NCI-H1436 (cell line): ENCODE measurements at places on chromosomes 5 and 9.

DNA sequence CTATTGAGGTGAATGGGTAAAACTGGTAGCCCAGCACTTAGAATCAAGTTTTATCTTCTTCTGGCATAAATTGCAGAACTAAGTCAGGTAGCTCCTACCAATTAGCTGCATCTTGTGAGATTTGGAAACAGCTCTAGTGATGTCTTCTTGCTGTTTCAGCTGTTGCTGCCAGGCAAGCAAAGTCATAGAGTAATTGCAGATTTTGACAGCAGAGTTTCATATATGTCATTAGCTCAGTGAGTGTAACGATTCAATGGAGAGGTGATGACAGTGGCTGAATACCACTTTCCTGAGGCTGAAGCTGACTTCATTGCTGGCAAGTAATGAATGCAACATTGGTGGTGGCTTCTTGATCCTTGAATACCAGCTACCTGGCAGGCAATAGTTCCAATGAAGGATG lies 1109.7 kb upstream of the CDH18 start:
- DNase-seq = no peak

- DNase-seq = no peak
Measured at GRCh38 chr9:133113163-133113948, 7.7 kb downstream of the RALGDS start.

DNA sequence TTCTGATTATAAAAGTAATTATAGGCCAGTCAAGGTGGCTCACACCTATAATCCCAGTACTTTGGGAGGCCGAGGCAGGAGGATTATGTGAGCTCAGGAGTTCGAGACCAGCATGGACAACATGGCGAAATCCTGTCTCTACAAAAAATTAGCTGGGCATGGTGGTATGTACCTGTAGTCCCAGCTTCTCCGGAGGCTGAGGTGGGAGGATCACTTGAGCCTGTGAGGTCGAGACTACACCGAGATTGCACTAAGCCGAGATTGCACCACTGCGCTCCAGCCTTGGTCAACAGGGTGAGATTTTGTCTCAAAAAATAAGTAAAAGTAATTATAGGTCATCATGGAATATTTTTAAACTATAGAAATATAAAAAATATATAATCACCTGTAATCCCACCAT lies 18.1 kb downstream of the IRF1 start:
- DNase-seq = no peak

- DNase-seq = no peak
Measured at GRCh38 chr5:115415143-115415491, 118.7 kb upstream of the CCDC112 start.

- no peak for DNase-seq
Measured at GRCh38 chr5:94267350-94267899, 351.0 kb downstream of the KIAA0825 start.

DNA sequence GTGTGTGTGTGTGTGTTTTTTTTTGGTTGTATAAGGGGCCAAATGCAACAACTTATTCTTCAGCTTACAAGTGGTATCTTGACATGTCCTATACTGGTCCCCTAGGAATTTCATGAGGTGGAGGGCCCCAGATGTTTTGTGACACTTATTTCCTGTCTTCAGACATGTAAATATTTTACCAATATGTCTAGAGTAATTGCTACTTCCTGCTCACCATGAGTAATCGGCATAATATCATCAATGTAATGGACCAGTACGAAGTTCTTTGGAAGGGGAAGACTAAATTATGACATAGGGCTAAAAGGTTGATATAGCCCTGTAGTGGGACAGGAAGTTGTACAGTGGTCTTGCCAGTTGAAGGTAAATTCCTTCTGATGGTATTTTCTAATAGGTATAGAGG lies 3.7 kb upstream of the OTULIN start:
- DNase-seq = no peak

DNA sequence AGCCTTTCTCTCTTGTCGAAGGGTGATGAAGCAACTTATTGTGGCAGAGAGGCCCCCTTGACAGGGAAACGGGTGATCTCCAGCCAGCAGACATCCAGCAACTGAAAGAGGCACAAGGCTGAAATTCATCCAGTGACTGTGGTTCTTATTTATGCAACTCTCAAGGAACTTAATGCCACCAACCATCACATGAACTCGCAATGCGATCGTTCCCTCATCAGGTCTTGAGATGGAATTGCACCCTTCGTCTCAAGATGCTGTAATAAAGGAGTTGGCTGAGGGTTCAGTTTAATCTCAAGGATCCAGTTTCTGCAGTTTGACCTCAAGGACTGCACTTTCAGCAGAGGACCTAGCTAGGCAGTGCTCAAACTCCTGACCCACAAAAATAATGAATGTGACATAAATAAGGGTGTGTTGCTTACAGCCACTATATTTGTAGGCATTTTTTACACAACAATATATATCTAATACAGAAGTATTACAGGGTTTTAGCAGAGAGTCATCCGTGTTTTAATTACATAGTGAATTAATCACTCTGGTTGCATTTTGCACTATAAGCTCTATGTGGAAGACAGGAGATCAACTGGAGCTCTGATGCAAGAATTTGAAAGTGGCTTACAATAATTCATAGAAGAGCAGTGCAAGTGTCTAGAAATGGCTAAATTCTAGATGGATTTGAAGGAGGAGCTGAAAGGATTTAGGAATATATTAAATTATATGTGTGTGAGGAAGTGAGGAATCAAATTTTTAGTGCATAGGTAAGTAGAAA lies 957.8 kb upstream of the CTNND2 start:
- DNase-seq = no peak

- DNase-seq = no peak
Measured at GRCh38 chr9:110807956-110808598, 139.5 kb downstream of the MUSK start.

GRCh38 chr9:81871695-81872094 lies 56.5 kb upstream of the SPATA31D4 start:
- no peak for DNase-seq

DNA sequence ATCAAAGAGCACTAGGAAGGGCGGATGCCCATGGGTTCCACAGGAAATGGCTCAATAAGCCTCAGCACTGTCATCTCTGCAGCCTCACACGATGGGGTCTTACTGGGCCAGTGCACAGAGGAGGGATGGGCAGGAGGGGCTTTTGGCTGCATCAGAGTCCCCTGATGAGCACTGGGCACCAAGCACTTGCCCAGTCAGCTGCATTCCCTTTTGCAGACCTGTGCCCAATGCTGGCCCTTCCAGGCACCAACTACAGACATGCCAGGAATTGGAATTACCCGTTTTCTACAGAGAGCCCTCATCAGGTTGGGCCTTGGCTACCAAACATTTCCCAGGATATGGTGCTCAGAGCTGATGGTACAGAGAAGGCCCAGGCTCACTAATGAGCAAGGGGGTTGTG lies 182.5 kb downstream of the HSPA4 start:
- no peak for DNase-seq

DNA sequence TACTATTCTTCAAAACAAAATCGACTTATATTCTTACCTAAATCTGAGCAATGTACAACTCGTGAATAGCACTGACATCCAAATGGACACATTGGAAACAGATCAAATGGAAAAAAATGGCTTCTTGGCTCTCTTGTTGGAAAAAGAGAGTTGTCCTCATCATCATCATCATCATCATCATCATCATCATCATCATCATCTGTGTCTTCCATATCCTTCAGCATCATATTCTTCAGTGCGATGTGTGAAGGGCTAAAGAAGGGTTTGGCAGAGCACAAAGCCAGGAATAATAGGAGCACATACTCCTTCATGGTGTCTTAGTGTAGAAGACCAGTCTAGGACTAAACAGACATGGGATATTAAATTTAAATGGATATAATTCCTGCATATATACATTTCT lies 7.7 kb downstream of the ASPN start:
- DNase-seq = no peak

GRCh38 chr5:147504535-147504934 lies 5.3 kb downstream of the DPYSL3 start:
- no peak for DNase-seq

DNA sequence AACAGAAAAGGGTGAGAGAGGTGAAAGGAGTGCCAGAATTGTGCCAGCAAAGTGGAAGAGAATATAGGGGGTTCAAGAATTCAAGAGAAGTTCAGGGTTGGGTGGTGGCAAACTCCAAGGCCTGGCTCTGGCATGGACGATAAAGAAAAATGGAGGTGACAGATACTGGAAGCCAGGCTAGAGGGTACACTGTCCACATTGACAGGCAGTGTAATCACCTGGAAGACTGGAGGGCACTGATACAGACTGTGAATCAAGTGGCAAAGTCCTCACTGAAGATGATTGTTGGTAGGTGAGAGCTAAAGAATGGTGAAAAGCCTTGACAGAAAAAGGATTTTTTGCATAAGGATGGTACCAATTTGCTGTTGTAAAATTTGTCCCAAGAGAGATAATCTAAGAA lies 7.1 kb downstream of the SAR1B start:
- DNase-seq = no peak

GRCh38 chr5:72137826-72138409 lies 30.6 kb downstream of the MAP1B start:
- DNase-seq = no peak

DNA sequence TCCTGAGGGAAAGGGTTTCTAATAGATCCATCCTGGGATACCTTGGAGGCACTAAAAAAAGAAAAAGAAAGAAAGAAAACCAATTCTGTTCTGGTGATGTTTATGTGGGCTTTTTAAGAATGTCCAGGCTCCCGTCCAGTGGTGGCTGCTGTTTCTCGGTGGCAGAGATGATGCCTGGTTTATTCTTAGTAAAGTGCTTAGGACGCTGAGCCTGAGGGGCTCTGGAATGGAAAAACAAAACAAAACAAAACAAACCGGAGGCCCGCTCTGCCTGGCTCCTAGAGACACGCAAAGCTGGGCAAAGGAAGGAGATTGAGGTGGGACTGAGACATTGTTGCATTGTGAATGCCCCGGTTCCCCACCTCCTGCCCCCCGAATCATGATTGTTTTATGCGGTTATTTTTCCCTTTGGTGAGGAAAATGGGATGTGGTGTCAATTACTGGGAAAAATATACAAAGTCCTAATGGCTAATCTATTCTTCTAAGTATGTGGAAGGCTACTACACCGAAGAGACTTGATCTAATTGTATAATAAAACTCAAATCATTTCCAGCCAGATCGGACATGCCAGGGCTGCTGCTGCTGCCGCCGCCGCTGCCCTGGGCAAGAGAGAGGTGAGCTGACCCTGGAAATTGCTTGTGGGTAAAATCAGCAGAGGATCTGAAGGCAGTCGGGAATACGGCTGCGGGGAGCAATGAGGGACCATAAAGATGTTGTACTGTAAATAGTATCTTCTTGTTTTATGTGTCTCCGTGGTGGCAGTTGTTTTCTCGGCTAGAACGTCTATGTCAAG lies 644.9 kb downstream of the CCDC171 start:
- DNase-seq = no peak

GRCh38 chr5:179804555-179804947 lies 2.1 kb downstream of the MGAT4B start:
- no peak for DNase-seq

DNA sequence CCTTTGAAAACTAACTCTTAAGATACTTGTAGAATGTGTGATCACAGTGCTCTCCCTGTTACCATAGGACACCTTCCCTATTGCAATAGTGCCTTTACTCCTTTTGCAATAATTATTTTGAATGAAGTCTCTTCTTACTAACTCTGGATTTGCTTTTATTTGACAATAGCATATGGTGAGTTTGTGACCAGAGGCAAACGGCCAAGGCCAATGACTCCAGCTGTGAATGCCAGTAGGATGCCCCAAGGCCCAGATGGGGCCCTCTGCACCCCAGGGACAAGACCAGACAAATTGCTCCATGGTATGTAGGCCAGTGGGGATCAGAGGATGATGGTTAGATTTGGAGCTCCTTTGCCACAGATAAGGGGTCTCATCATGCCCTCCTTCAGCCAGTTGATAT lies 116.9 kb downstream of the NPR3 start:
- no peak for DNase-seq

- DNase-seq = no peak
Measured at GRCh38 chr5:77167695-77168121, 42.8 kb upstream of the PDE8B start.

GRCh38 chr5:418162-419121 lies 24.5 kb upstream of the EXOC3 start:
- no peak for DNase-seq

- DNase-seq = no peak
Measured at GRCh38 chr5:174731214-174732035, 7.0 kb downstream of the MSX2 start.

DNA sequence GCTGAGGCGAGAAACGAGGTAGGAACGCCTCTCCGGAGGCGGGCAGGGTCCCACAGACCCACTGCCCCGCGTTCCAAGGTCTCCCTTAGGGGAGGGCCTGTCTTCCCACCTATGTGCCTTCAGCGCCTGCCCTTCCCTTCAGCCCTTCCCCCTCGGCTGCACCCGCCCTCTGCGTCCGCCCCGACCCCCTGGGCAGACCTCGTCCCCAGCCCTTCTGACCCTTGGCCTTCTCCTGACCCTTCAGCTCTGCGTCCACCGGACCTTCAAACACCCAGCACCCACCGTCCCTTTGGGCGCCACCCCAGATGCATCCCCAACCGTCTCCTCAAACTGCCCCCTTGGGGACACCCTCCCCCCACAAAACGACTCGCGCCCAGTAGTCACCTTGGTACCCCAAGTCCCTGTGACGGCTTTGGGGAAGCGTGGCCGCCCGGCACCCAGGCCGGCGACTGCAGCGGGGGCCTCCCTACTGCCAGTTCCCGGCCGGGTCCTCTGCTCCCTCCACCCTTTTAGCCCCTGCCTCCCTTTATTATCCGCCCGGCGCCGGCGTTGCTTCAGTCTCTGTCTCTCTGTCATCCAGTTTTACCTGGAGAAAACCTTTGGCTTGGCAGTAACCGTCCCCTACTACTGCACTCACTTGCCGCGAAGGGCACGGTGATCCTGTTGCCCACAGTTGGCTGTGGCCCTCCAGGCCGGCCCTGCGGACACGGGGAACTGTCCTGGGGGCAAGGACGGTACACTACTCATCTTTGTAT lies 421 bp downstream of the RUSC2 start:
- DNase-seq = no peak

DNA sequence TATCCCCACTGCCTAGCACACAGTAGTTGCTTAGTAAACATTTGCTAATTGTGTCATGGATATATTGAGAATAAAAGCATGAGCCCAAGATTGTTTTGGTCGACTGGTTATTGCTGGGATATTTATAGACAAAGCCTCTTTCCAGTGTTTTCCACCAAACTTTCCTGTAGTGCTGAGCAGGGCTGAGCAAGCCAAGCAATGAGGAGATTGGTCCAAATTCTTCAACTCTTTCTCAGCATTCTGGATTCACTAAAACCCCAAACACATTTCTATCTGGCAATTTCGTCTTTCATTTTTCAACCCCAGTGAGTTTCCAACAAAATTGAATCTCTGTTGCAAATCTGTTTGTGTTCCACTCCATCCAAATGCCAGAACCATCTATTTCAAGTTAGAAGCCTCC lies 31.9 kb upstream of the TARS1 start:
- DNase-seq = no peak

DNA sequence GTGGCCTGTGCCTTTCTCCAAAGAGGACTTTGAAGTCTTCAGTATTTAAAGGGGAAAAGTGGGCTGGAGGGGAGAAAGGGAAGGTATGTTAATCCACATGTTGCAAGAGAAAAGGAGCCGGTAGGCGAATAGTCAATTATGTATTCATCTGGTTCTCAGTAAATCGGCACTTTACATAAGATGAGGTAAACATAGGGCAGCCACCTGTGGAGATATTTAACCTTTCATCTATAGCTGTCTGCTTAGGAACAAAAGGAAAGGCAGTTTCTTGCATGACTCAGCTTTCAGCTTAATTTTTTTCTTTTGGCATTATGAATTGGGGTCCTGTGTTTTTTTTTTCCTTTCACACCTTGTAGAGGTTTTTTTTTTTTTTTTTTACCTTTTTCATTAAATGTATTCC lies 42.2 kb downstream of the FGD3 start:
- no peak for DNase-seq
